ENCODE measurements at places on chromosomes 12 and 14.

DNA sequence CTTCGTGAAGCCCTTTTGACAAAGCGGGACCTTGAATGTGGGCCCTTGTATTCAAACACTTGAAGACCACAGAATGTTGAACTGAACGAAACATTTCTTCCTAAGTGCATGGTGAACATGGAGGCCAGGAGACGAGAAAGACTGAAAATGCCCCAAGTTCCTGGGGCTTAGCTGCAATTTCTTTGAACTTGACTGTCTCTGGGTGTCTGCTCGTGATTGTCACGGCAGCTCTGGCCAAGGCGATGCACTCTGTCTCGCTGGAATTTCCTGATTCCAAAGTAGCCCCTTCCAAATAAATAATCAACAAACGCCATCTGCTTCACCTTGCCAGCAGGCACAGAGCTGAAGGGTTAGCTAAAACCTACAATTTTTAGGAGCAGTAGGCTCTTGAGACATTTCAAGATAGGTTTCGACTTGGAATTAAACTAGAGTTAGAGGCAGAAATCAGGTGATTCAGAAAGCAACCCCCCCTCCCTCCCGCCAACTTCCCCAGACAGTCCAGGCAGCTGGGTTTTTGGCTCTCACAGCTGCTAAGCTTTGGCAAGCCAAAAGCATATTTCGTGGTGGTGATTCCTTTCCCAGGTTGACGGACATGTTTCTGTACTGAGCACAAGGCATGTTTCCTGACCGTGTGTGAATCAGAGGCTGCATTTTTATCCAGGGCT is 13.5 kb upstream of the IRF2BPL start:
- DNase-seq: no peak

DNA sequence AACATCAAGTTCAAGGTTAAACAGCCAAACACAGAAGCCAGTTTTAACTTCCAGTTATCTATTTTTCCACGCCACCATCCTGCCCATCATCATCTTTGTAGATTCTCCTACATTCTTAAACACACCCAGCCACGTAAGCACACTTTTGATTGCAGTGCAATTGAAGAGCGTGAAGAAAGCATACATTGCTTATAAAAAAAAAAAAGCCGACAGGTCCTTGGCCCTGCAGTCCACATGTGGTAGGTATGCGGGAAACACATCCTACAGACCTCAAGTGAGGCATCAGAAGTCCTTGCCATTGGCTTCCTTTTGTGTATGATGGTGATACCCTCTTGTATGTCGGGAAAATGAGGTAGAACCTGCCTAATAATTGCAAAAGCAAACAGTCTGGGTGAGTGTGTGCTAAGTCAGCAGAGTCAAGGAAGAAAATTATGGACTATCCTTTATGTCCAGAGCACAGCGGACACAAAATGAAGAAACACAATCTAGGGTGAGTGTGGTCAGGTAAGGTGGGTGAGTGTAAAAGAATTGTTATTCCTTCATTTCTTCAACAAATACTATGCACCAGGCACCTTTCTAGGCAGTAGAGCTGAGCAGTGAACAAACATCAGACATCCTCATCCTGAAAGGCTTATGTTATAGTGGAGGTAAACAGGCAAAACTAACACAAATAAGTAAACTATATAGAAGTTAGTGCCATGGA is 51.5 kb downstream of the EID3 start:
- DNase-seq: no peak

DNA sequence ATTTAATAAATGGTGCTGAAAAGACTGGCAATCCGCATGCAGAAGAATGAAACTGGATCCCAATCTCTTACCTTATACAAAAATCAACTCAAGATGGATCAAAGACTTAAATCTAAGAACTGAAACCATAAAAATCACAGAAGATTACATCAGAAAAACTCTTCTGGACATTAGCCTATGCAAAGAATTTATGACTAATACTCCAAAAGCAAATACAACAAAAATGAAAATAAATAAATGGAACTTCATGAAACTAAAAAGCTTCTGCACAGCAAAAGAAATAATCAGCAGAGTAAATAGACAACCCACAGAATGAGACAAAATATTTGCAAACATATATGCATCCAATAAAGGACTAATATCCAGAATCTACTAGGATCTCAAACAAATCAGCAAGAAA is 14.3 kb upstream of the CLEC1A start:
- DNase-seq: no peak

DNA sequence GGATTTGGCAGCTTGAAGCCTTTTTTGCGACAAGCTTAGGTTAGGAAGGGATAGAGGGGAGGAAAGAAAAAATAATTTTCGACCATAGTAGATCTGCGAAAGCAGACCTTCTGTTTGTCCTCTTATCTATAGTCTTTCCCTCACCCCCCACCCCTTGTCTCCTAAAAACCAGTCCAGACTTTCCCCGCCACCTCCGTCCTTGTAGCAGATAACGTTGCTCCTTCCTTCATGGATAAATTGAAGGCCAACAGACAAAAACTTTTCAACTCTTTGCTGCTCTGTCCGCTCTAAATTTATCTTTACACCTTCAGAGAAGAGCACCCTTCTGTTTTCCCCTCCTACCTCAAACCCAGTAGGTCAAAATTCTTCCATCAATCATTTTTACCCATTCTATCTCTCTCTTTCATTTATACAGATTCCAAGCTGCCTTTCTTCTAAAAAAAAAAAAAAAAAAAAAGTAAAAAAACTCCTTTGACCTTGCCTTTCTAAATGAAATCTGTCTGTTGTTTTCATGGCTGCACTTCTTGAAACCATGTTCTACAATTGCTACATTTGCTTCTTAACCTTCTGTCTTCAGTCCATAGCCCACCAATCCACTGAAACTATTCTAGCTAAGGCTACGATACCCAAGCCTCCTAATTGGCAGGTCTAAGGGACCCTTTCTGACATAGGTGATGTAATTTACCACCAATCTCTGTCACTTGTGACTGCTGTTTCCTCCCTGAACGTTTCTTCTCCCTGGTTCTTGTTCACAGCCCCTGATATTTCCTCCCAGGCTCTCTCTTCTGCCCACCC is 11.1 kb upstream of the NEMF start:
- DNase-seq: no peak

- no peak for DNase-seq
Measured at GRCh38 chr14:95784137-95784536, 70.2 kb upstream of the TCL1A start.

All from posterior cingulate gyrus (tissue), 11 donors.